Pulmonary artery endothelial cell (primary cell): ENCODE measurements at places on chromosomes 1 and 21. TPM values are rescaled to one million over a fixed set of nuclear protein-coding genes. Genes with fewer than 3 reads are reported as not detected.

The GBP1 gene
- 20.8 and 35.6 TPM in 2 replicates for total RNA-seq

The UMODL1 gene
- not detected in 2 replicates for total RNA-seq

The FMOD gene
- total RNA-seq, result 0.07 and 0.67 TPM in 2 replicates

The GJA9 gene
- total RNA-seq, result 0.07 TPM in 1 of 2 replicates, not detected in the other

The RXFP4 gene
- 0.14 TPM in 1 of 2 replicates, not detected in the other for total RNA-seq

The LCE3D gene
- not detected in 2 replicates for total RNA-seq
